Ureter (tissue), 1 donor: ENCODE measurements at places on chromosomes 1 and 21.

GRCh38 chr1:155910621-155911121 is 478 bp downstream of the RIT1 start:
- no peak for DNase-seq

GRCh38 chr1:233394860-233395717 is 67.6 kb downstream of the MAP3K21 start:
- no peak for DNase-seq

- no peak for DNase-seq
Measured at GRCh38 chr1:78919150-78919549, 87.4 kb downstream of the ADGRL4 start.

DNA sequence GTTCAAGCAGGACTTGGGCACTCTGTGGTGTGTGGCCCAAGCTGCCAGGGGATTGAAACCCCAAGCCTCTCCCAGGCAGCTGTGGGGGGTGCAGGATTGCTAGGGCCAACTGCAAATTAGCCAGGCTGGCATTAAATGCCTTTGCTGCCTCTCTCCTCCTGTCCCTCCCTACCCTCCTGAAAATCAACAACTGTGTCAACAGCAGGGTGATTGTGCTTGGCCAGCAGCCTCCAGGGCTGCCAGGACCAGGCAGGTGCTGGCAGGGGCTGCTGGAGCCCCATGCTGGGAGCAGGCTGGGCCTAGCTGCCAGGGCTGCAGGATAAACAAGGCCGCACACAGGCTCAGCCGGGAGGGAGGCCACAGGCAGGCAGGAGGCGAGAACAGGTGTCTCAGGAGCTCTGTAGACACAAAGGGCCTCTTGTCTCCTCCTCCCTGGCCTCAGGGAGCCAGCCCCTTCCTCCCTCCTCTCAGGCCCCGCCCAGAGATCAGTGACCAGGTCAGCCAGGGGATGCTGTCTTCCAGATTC is 11.4 kb downstream of the SOX13 start:
- DNase-seq, result no peak

DNA sequence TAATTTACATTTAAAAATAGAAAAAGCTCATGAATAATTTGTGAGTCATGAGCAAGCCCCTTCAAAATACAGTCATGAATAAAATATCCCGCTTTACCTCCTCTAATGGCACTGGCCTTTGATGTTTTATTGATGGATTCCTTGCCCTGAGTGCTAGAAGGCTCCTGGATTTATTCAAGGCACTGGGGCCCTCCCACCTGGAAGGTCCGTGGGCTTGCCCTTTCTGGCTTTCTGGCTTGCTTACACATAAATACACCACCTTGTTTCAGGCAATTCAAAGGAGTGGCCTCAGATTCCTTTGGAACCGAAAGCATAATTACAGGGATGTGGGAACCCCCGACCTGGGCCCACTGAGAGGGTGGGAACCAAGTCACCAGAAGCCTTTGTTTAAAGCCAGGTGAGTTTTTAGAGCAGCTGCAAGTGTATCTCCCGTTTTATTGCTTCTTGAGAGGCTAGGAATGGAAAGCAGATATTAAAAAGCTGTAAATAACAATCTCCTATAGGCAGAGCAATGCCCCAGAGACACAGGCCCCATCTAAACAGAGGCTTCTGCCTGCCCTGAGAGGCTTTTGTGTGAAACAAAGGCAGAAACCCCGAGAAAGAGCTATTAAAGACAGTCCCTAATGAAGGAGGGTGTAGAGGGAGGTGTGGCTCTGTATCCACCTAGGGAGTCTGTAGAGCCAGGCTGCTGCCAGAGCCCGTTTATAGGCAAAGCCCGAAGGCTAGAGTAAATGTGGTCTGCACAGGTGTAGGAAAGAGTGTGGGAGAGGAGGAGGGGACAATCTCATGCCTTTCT is 126.4 kb downstream of the FAM78B start:
- no peak for DNase-seq

- no peak for DNase-seq
Measured at GRCh38 chr1:169305948-169306347, 61.6 kb downstream of the NME7 start.

GRCh38 chr1:24141311-24141997 is 1.5 kb downstream of the IL22RA1 start:
- DNase-seq, result no peak

GRCh38 chr1:3650248-3651025 is 534 bp upstream of the WRAP73 start:
- no peak for DNase-seq

- DNase-seq, result no peak
Measured at GRCh38 chr1:156840186-156840897, 18.6 kb downstream of the INSRR start.

DNA sequence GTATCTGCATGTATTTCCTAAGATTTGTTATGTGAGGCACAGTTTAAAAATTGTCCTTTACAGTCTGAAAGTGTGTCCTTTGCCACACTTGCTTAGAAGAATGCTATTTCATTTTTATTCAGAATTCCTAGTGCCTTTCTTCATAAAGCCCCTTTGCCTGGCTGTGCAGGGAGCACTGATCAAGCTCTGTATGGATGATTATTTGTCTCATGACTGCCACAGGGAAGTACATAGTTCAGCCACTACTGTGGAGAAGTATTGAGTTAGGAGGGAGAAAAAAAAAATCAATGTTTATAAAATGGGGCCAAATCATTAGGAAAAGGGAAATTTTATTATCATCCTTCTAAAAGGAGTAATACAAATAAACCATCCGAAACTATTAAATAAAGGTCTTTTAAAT is 51.4 kb downstream of the LHX4 start:
- DNase-seq, result no peak

GRCh38 chr1:6445062-6445763 is 20.6 kb downstream of the ESPN start:
- no peak for DNase-seq

GRCh38 chr1:20751462-20751990 is 19.0 kb upstream of the SH2D5 start:
- DNase-seq, result no peak

- no peak for DNase-seq
Measured at GRCh38 chr21:35398346-35398982, 349.4 kb upstream of the RUNX1 start.

DNA sequence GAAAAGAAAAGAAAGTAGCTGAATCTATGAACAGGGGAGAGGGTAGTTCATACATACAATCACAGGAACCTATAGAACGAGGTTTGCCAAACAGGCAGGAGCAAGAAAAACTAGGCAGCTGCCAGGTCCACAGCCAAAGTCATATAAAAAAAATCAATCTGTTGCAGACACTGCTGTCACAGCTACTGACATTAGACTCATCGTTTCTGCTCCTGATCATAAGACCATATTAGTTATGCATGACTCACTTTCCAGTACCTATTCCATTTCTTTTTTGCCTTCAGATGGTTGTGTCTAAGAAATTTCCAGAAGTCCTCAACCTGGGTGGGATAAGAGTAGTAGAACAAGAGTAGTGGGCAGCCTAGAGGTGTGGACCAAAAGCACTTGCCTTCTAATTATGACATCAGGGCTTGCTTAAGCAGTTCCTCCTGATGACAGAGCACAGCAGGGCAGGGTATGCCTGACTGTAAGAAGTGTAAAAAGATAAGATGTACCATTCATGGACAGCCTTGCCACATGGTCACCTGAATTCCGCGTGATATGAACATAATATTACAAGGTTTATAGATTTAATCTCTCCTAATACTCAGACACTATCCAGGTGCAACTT is 323.2 kb upstream of the SGIP1 start:
- DNase-seq, result no peak
